Activated T-cell treated with anti-CD3 and anti-CD28 coated beads for 24 hours (primary cell): ENCODE measurements at places on chromosomes 4 and X.
A peak's percentile ranks its signal among the peaks of the same experiment; 100 is the strongest.

DNA sequence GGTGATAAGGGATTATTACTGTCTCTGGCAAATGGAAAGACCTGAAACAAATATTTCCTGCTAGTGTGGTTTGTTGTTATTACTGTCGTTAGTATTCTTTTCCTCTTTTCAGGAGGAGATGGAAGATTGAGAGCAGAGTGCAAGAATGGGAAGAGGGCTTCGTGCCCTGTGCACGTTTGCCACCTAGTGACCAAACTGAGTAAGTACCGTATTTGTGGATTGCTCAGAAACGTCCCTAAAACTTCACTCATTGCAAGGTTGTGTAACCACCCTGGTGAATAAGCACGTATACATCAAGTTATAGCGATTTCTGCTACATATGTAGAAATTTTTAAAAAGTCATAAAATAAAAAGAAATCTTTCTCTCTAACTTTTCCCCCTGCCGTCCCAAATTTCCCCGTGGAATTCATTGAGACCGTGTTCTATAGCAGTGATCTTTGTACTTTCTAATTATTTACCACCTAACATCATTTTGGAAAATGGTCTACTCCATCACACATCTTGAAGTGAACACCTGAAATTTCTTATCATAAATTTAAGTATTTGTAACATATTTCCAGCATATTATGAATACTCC is 24.3 kb downstream of the LINC00632 start:
- no peak for DNase-seq

- peak; percentile 44 for DNase-seq
These were observed 30.5 kb upstream of the TCEAL4 start for GRCh38 chrX:103554687-103555424.

DNA sequence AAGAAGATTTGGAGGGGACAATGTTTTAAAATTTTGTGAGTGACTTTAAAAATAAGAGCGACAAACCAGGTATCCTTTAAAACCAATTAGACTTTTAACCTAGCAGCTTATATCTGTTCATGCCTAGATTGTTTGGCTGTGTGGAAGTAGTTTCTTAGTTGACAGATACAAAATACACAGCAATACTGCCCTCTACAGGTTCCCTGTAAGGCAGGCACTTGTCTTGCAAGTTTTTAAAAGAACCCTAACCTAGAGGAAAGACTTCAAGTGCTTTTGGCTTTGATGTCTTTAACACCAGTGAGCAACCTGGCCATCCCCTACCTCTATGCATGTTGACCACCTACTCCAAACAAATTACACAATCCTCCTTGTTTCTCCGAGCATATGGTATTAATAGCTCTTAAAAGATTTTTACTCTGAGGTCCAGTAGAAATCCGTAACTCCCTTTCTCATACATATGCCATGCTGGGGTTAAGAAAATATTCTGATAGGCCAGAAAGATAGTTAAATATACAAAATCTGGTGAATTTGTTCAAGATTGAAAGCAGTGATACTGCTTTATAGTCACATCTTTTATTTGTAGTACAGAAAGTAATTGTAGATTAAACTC is 273.0 kb downstream of the ARHGAP24 start:
- DNase-seq: no peak

DNA sequence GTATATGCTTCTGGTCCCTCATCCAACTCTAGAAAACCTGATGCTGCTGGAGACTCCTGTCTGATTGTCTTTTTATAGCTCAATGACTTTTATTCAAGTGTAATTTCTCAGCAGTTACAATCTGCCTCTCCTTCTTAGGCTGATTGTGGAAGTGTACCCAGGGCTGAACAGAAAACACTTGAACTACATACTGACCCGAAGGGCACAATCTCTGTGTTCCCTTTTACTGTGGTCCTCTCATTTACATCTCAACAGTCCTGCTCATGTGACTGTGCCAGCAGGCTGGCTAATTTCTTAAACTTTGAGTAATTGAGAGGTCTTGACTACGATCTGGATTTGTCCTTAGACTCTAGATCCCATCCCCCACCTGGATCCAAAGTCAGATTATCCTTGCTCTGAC is 863.4 kb downstream of the PDHA2 start:
- DNase-seq: no peak

DNA sequence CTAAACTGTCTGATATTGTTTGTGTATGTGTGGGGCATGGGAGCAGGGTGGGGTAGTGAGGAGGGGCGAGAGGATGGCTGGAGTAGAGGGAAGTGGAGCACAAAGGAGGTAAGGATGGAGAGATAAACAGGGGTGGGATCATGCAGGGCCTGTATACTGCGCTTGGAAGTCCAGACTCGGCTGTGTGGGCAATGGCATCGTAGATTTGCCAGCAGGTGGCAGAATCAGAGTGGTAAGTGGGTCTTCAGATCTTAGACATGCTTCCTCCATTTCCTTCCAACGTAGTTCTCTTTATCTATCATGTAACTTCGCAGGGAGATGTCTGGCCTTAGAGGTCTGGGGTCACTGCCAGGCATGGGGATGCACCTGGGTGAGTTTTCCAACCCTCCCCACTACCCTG is 155.5 kb downstream of the PDGFRA start:
- no peak for DNase-seq

DNA sequence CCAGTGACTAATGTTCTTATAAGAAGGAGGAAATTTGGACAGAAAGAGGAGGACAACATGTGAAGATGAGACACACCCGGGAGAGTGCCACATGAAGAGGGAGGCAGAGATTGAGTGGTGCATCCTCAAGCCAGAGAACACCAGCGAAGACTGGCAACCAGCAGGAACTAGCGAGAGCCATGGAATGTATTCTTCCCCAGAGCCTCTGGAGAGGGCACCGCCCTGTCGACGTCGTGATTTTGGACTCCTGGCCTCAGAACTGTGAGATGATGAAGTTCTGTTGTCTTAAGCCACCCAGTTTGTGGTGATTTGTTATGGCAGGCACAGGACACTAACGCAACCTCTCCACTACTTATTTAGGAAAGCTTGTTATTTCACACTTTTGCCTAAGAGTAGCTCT is 196.0 kb upstream of the TLL1 start:
- DNase-seq: no peak

GRCh38 chr4:82898322-82899243 is 2.0 kb upstream of the THAP9 start:
- DNase-seq: no peak

- no peak for DNase-seq
These were observed 23.8 kb downstream of the NUDT6 start for GRCh38 chr4:122898370-122899150.

DNA sequence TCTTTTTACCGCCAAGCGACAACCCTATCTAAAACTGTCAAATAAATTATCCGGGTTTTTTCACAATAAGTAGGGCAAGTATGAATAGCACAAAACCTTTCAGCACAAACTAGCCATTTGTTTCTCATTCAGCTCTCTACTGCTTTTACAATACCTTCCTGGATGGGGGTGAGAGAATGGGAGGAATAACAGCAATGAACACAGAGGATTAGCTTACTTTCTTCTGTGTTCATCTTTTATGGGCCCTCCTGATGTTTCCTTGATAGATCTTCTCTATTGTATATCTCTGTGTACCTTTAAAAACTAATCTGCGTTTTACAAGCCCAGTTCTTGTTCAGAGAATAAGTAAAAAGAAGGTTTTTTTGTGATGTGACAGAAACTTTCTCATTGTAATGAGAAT is 55.3 kb upstream of the APELA start:
- DNase-seq: no peak

- DNase-seq: no peak
These were observed 560.4 kb downstream of the ANKRD50 start for GRCh38 chr4:124152132-124152531.

DNA sequence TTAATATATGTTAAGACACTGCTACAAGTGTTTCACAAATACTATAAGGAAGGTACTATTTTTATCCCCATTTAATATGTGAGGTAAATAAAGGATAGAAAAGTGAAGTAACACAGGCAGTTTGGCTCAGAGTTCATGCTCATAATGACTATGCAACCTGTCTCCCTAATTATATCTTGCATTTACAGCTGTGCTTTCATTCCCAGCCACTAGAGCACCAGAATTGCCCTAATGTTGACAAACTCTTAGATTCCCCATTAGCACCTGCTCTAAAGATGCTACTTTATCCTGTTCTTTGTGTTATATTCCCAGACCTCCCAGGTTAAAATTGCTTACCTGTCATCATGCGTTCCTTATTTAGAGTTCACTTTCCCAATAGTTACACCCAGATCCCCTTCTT is 833.6 kb downstream of the CCSER1 start:
- DNase-seq: no peak

DNA sequence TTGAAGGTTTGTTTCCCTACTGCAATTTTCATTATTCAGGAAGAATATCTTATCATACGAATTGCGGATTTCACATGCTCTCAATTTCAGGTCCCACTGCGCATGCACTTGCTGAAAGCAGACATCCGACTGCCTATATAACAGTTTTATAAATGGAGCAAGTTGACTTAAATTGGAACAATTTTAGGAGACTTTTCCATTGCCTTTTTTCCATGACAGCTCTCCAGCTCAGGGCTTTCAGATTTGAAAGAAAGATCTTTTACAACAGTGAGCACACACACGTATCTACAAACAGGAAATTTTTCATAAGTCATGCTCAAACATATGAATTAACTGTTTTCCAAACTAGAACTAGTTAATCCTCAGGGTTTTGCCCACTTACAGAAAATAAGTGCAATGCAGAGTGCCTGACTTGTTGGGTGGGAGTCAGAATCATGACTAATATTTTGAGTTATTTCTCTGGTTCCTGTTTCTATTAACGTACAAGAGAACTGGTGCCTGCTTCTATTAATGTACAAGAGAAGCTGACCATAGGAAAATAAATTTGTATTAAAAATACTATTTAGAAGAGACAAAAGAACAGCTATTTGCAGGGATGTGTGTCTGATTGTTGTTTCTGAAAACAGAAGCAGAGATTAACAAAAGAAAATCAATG is 137.9 kb downstream of the GPC3 start:
- no peak for DNase-seq

DNA sequence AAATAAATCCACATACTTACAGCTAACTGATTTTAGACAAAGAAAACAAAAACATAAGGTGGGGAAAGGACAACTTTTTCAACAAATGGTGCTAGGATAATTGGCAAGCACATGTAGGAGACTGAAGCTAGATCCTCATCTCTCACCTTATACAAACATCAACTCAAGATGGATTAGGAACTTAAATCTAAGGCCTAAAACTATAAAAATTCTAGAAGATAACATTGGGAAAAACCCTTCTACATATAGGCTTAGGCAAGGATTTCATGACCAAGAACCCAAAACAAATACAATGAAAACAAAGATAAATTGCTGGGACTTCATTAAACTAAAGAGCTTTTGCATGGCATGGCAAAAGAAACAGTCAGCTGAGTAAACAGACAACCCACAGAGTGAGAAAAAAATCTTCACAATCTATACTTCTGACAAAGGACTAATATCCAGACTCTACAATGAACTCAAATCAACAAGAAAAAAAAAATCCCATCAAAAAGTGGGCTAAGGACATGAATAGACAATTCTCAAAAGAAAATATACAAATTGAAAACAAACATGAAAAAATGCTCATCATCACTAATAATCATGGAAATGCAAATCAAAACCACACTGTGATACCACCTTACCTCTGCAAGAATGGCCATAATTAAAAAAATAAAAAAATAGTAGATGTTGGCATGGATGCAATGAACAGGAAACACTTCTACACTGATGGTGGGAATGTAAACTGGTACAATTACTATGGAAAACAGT is 14.1 kb upstream of the AFP start:
- no peak for DNase-seq

GRCh38 chr4:123291329-123291728 is 105.3 kb upstream of the SPRY1 start:
- DNase-seq: no peak

DNA sequence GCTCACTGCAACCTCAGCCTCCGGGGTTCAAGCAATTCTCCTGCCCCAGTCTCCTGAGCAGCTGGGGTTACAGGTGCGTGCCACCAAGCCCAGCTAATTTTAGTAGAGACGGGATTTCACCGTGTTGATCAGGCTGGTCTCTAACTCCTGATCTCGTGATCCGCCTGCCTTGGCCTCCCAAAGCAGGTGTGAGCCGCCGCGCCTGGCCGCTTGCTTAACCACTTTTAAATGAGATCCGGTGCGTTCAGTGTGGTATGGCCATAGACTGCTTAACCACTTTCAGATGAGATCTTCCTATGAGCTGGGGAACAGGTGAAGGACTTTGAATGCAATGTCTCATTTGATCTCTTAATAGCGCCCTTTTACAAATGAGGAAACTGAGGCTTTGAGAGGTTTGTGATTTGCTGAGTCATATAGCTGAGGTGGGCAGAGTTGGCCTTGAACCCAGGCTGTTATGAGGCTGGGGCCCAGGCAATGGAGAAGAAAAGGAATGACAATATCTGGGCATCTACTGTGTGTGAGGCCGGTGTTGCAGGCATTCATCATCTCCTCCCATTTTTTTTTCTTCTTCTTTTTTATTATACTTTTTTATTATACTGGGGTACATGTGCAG is 41.9 kb upstream of the NSG1 start:
- no peak for DNase-seq

GRCh38 chr4:74087481-74087880 is 11.5 kb downstream of the CXCL2 start:
- DNase-seq: no peak

GRCh38 chr4:112076919-112077608 is 68.2 kb upstream of the FAM241A start:
- DNase-seq: no peak

DNA sequence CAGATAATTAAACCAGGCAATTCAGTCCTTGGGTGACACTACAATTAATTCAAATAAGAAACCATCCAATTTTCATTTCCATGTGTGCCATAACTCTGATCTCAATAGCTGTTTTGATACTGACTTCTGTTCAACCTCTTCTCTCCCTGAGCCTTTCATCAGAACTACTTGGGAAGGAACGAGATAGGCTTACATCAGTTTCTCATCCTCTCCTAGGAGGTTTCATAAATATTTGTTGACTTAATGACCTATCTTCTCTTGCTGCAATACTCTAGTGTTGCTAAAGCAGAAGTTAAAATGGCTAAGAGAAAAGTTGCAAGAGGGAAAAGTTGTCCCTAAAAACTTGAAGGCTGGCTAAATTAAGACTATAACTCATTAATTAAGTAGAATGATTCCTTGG is 41.8 kb downstream of the PRKG2 start:
- no peak for DNase-seq

DNA sequence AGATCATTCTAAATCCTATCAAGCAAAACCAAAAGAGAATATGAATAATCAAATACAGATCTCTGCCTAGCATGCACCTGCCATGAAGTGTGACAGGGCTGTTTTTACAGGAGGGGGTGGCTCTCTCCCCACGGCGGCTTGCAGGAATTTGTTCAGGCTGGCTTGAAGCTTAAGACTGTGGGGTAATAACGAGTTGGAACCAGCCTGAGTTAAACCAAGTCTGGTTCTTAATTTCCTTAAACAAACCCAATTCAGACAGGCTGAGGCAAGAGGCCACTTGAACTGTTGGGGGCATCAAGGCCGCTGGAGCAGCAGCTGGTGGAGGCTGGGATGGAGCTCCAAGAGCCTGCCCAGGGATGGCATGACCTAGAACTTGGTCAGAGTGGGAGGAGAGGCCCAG is 45.1 kb upstream of the LGI2 start:
- no peak for DNase-seq

DNA sequence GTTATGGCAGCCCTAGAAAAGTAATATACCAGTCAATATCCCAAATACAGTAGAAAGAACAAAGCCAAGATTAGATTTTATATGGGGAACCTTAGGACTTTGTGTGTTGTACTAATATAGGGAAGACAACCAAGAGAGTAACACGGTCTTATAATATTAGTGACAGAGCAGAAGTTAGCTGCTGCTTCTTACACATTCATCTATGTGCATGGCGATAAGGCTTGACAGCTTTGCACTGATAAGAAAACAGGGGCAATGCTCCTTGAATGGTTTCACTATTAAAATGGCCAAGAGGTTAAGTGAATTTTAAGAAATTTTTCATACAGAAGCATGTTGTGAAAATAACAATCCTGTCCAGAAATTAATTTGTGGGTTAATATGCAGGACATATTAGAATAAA is 521.6 kb downstream of the CCSER1 start:
- DNase-seq: no peak
